ENCODE measurements at places on chromosomes 7 and 10. TPM values are rescaled to one million over a fixed set of nuclear protein-coding genes. Genes with fewer than 3 reads are reported as not detected.

- no peaks in the 10 kb centered on the region for H3K4me1 ChIP-seq
- no peaks in the 10 kb centered on the region for H3K36me3 ChIP-seq
- H3K27ac ChIP-seq = no peak overlapping the region
- DNase-seq = no peak
- H3K27me3 ChIP-seq = no peaks in the 10 kb centered on the region
Observed at GRCh38 chr10:13839430-13839990, 252.7 kb downstream of the PRPF18 start.

DNA sequence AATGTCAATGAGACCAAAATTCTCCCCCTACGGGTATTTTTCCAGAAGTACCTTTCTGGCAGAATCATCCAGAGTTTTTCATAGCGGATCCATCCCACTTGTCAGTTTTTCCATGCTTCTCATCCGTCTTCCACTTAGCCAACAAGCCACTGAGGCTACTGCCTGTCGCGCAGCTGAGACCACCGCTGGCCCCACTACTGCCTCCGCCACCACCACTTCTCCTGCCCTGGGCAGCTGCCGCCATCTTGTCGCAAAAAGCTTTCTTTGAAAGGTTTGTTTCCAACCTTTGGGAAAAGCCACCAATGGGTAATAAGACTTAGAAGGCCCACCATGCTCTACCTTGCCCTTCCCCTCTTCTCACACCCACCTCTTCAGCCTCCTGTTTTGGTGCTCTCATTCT is 42.1 kb downstream of the ERLIN1 start:
- H3K4me3 ChIP-seq = no peak overlapping the region
- peaks cover 46% of the 10 kb centered on the region for H3K27me3 ChIP-seq
- peaks cover 7% of the 10 kb centered on the region for H3K4me1 ChIP-seq
- H3K27ac ChIP-seq = no peak overlapping the region

GRCh38 chr10:30433730-30434272 is at the start of gene MAP3K8:
MAP3K8 (plus strand) TSS chr10:30434184; CDS start chr10:30438939, 4,755 bp downstream.
- H3K4me3 ChIP-seq = peak within 1 kb of the TSS; percentile 81
- H3K4me1 ChIP-seq = peaks cover 47% of the 10 kb centered on the region
- peak within 1 kb of the TSS; percentile 82 for H3K27ac ChIP-seq
- peak; percentile 87 for DNase-seq

DNA sequence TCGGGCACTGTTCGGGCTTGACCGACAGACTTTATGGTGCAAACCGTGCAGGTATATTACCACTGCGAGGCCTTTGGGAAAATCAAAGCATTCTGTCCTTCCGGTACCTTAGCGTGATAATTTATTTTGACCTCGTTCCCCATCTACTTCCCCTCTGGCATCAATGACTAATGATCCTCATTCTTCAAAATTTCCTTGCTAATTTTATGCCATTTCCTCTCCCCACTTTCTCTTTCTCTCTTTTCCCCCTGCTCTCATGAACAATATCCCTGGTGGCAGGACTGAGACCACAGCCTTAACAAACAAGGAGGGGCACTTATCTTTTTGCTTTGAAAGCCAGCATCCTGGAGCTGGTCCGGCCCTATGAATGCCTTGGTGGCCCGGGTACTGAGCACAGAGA is 210.6 kb downstream of the TCF7L2 start:
- DNase-seq = no peak
- H3K4me3 ChIP-seq = no peak overlapping the region
- H3K27me3 ChIP-seq = no peaks in the 10 kb centered on the region

GRCh38 chr7:46754140-46754720 is 827.7 kb downstream of the TNS3 start:
- H3K36me3 ChIP-seq = no peaks in the 10 kb centered on the region
- no peak for DNase-seq
- no peak overlapping the region for H3K27ac ChIP-seq
- no peaks in the 10 kb centered on the region for H3K27me3 ChIP-seq
- H3K4me3 ChIP-seq = no peak overlapping the region

GRCh38 chr7:17070231-17070708 is 188.5 kb upstream of the AGR3 start:
- DNase-seq = no peak
- H3K4me3 ChIP-seq = no peak overlapping the region
- no peaks in the 10 kb centered on the region for H3K4me1 ChIP-seq
- no peaks in the 10 kb centered on the region for H3K36me3 ChIP-seq
- H3K27ac ChIP-seq = no peak overlapping the region
- H3K27me3 ChIP-seq = no peaks in the 10 kb centered on the region

- no peak overlapping the region for H3K4me3 ChIP-seq
- DNase-seq = no peak
- H3K27ac ChIP-seq = no peak overlapping the region
- no peaks in the 10 kb centered on the region for H3K36me3 ChIP-seq
Observed at GRCh38 chr10:12687996-12688395, 313.5 kb downstream of the CCDC3 start.

DNA sequence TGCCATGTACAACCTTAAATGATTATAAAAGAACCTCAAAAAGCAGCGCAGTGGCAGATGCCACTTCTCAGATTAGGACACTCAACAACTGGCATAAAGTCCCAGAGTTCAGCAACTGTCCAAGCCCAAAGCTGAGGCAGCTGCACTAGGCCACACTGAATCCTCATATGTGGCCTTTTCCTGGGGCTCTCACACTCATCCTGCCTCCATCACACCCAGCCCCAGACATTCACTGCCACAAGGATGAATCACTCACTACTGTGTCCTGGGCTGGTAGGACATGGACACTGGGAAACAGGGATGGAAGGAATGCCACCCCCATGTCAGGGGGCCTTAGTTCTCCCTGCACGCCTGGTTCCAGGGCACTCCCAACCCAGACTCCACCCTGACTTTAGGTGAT is 547.7 kb downstream of the TNS3 start:
- no peaks in the 10 kb centered on the region for H3K27me3 ChIP-seq
- H3K4me1 ChIP-seq = no peaks in the 10 kb centered on the region
- no peak for DNase-seq
- no peak overlapping the region for H3K4me3 ChIP-seq
- H3K36me3 ChIP-seq = no peaks in the 10 kb centered on the region
- H3K27ac ChIP-seq = no peak overlapping the region

GRCh38 chr10:76990561-76990960 is 647.0 kb downstream of the KCNMA1 start:
- DNase-seq = no peak
- no peak overlapping the region for H3K27ac ChIP-seq
- H3K4me3 ChIP-seq = no peak overlapping the region

DNA sequence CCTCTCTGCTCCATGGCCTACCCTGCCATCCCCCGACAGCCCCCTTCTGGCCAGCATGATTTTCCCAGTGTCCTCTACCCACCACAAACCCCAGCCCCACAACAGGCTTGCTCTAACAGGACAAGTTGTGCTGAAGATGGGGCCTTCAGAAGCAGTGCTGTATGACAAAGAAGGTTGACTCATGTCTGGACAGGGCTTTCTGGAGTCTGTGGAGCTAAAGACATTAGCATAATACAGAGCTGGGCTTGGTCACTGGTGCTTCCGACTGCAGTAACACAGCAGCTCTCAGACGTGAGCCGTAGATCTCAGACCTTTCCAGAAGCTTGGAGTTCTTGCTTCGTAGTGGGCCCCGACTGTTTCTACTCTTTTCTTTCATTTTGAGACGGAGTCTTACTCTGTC is 100.5 kb downstream of the GTF2IRD1 start:
- DNase-seq = no peak
- no peak overlapping the region for H3K4me3 ChIP-seq
- no peaks in the 10 kb centered on the region for H3K27me3 ChIP-seq
- no peaks in the 10 kb centered on the region for H3K36me3 ChIP-seq

DNA sequence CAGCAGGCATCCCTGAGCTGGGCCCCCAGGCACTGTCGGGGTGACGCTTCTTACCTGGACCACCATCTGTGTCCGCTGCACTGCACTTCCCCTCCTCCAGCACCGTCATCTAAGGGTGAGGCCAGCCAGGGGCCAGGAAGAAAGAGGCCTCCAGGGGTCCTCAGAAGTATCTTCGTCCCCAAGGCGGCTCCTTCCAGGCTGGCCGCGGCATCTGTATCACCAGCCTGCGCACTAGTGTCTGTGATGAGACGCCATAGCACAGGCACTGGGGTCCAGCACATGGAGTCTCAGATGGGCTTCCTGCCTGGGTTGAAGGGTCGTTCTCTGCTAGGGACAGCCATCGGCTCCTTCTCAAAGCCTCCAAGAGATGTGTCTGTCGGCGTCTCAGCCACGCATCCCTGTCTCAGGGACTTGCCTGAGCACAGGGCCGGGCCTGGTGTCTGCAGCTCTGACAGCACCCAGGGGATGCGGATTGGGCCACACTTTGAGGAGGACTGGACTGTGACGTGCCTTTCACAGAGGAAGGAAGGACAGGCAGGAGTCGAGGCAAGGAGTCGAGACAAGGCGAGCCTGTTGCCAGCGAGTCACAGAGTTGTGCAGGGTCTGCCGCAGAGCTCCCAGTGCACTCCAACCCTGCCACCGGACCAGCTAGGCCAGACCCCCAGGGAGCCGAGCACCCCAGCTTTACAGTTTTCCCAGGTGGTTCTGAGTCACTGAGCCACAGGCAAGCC is 101.5 kb upstream of the DIP2C start:
- H3K27me3 ChIP-seq = no peaks in the 10 kb centered on the region
- H3K4me3 ChIP-seq = no peak overlapping the region
- no peak overlapping the region for H3K27ac ChIP-seq
- peaks cover 6% of the 10 kb centered on the region for H3K4me1 ChIP-seq
- peaks cover 2% of the 10 kb centered on the region for H3K36me3 ChIP-seq

- no peak overlapping the region for H3K4me3 ChIP-seq
- H3K4me1 ChIP-seq = no peaks in the 10 kb centered on the region
- H3K27ac ChIP-seq = no peak overlapping the region
- peaks cover 11% of the 10 kb centered on the region for H3K27me3 ChIP-seq
- H3K36me3 ChIP-seq = no peaks in the 10 kb centered on the region
- no peak for DNase-seq
Observed at GRCh38 chr7:93877742-93878141, 12.8 kb downstream of the TFPI2 start.

The PRKG1 gene
- total RNA-seq = not detected

The C10orf62 gene
- total RNA-seq = not detected

The NCOA4 gene
- 144 TPM for total RNA-seq

The FZD8 gene
- total RNA-seq = 0.35 TPM

Measured in activated T-cell treated with anti-CD3 and anti-CD28 coated beads, Interleukin-2, amount 50 U/mL, for 72 hours (primary cell).